ENCODE measurements at places on chromosomes 2 and 18. TPM values are rescaled to one million over a fixed set of nuclear protein-coding genes. Genes with fewer than 3 reads are reported as not detected.

The NT5DC4 gene
- total RNA-seq = not detected

The MYO7B gene
- total RNA-seq = 155 TPM

The HOXD12 gene
- not detected for total RNA-seq

DNA sequence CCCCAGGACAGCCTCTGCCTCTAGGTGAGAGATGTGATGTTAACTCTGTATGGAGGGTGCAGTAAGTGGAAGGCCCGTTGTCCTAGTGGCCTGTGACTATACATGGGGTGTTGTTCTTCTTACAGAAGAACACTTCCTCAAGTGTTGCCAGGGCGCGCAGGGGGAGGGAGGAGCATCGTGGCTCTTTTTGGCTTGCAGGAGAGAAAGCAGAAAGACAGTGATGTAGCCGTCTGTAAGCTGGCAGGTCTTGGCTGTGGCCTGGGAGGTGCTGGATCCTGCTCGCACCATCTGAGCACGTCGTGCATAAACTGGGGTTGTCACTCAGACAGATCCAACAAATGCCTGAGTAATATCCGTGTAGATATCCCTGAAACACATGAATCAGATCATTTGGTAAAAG, 44.3 kb downstream of the ZNF236 start:
- no peak for DNase-seq

DNA sequence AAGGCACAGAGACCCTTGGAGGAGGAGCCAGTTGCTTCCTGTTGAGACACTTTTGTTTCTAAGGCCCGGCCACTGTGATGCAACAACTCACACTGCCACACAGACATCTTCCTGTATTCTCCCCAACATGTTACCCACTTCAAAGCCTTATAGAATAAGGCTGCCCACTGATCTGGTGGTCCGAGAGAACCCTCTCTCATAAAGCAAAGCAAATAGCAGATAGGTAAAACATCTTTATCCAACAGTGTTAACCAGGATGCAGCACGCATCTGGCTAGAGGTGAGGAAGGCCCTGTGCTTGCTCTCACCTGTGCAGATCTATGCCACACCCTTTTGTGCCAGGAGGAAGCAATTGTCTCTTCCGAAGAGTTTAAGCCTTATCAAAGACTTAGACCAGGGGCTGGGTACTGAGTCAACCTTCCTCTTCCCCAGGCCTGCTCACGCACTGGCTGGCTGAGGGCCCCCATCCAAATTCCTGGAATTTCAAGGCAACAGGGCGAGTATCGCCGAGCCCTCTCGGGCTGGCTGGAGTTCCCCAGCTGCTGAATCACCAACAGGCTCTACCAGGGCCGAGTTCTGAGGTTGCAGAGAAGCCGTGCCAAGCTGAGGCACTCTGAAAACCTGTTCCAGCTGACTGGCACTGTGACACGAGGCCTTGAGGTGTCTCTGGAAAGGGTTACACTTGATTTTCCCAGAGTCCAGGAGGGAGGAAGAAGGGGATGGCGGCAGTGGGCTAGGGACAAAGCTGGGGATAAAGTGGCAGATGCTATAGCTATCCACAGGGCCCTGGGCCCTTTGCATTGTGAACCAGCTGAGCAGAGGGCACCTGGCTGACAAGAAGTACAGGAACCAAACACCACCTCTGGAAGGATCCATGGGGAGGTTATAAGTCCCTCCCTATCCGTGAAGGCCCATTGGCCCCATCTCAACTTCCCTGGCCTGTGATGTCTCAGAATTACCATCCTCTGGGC, 29.3 kb downstream of the TGFA start:
- DNase-seq = peak; percentile 66

DNA sequence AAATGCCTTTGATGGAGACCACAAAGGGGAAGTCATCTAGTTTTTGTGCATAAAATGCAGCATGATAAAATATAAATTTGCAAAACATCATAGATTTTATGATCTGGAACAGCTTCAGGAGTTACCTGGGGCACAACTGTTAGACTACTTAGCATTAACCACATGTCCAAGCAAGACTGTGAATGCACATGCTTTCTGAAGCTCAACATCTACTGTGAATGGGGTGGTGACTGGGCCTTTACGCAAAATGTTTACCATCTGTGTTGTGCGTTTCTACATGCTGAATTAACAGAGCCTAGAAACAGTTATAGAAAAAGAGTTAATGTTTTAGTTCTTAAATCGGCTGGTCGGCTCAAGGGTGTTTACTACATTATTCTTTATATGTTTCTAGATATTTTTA, 45.5 kb downstream of the KCTD1 start:
- DNase-seq = no peak

DNA sequence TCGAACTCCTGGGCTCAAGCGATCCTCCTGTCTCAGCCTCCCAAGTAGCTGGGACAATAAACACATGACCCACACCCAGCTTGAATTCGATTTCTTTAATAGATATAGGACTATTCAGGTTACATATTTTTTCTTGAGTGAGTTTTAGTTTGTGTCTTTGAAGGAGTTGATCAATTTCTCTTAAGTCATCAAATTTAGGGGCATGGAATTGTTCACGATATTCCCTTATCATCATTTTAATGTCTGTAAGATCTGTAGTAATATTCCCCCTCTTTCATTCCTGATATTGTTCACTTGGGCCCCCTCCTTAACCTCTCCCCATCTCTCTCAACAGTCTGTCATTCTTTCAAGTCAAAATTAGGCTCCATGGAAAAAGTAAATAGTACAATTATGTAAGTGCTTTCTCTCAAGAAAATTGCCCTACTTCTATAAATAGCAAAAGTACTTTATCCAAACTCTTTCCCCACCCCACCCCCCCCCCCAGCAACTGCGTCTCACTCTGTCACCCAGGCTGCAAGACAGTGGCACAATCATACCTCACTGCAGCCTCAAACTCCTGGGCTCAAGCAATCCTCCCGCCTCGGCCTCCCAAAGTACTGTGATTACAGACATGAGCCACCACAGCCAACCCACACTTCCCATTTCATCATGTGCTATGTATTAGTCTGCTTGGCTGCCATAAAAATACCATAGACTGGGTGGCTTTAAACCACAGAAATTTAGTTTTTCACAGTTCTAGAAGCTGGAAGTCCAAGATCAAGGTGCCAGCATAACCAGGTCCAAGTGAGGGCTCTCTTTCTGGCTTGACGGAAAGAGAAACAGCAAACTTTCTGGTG, 20.1 kb downstream of the WDR33 start:
- DNase-seq = no peak

GRCh38 chr2:86232910-86233309, 33.7 kb downstream of the MRPL35 start:
- DNase-seq = no peak

- no peak for DNase-seq
These were observed 96.2 kb downstream of the GORASP2 start for GRCh38 chr2:171025214-171025613.

Data from stomach (tissue), 19 donors.